Stimulated activated CD8-positive, alpha-beta memory T cell treated with anti-CD3 and anti-CD28 coated beads, Interleukin-12 subunit alpha, Interleukin-12 subunit beta, amount 100 ng/mL, for 1 hour (primary cell): ENCODE measurements at places on chromosomes 4 and X.

- no peak for DNase-seq
Observed at GRCh38 chr4:28555866-28556265, 1695.2 kb downstream of the STIM2 start.

DNA sequence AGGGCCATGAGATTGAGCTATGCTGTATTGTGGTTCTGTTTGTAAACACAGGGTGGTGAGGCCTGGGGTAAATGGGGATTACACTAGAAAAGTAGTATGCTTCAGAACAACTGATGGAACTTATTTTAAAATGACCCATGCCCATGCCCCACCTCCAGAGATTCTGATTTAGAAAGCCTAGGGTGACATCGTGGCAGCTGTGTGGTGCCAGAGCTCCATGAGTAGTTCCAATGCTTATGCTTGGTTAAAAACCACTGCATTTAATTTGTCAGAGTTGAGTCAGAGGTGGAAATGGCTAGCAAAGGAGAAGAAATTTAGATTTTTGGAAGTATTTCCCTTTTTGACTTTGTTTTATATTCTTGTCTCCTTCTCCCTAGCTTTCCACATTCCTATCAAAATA lies 63.4 kb upstream of the PDE5A start:
- DNase-seq: no peak

- no peak for DNase-seq
Observed at GRCh38 chr4:3484057-3484973, 21.2 kb downstream of the DOK7 start.

DNA sequence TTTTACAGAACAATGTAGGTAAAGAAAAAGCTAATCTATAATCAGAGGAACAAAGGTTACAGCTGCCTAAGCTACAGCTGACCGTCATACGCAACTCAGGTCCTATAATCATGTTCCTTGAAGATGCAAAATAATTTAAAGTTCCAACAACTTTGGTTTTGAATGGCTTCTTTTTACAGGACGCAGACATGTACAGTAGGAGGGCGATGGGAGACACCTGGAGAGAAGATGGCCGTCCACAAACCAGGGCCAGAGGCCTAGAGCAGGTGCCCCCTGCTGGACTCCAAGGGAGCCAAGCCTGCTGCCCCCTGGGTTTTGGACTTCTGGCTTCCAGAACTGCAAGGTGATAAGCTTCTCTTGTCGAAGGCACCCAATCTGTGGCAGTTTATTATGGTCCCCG lies 10.6 kb downstream of the HGFAC start:
- DNase-seq: no peak

DNA sequence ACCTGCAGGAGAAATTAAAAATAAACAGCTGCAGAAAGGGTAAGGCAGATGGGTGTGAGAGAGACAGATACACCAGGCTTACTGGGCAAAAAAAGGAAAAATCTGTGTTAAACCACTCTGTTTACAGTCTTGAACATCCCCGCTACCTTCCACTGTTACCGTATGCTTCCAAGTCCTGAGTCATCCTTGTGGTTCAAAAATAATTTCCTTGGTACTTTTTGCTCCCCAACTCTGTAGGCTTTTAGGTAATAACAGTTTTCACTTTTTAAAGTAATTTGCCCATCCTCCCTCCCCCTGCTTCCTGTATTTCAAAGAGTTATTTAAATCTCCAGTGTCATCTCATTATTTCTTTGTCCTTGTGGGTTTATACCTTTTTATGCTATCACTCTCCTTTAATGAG lies 210.1 kb upstream of the FAT4 start:
- DNase-seq: no peak

- no peak for DNase-seq
Observed at GRCh38 chr4:1234811-1235292, 14.1 kb downstream of the CTBP1 start.

GRCh38 chrX:107171369-107172102 lies 34.7 kb downstream of the NUP62CL start:
- no peak for DNase-seq

GRCh38 chr4:77310931-77311330 lies 153.9 kb downstream of the CCNG2 start:
- no peak for DNase-seq

- no peak for DNase-seq
Observed at GRCh38 chr4:53706422-53707032, 115.2 kb upstream of the LNX1 start.

DNA sequence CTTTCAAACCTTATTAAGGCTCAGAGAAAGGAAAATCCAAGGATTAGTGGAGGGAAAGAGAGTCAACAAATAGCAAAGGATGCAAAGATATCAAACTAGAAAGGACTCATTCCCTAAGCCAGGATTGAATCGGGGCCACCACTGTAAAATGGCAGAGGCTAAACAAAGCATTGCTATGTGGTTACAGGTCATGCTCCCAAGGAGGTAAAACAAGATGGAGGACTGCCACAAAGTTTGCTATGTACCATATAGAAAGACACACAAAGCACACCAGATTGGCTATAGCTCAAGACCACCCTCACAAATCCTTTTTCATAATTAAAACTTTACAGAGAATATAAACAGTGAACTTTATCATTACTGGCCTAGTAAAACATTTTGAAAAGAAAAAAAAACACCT lies 25.9 kb upstream of the PASD1 start:
- no peak for DNase-seq

DNA sequence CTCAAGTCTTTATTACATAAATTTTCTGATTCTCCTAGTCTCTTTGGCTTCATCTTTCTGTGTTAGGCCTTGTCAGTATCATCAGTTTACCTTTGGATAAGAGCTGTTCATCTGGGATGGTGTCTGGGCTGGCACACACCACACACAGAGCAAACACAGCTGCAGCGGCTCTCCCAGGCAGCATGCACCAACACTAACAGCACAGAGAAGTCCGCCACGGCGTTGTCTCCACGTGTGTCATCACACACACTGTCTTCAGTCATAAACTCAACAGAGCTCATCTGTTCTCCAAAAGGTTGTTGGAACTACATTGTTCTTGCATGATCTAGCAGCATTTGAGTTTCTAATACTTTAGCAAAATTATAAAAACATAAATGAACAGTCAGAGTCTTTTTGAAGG lies 851.9 kb upstream of the FRG1 start:
- no peak for DNase-seq

DNA sequence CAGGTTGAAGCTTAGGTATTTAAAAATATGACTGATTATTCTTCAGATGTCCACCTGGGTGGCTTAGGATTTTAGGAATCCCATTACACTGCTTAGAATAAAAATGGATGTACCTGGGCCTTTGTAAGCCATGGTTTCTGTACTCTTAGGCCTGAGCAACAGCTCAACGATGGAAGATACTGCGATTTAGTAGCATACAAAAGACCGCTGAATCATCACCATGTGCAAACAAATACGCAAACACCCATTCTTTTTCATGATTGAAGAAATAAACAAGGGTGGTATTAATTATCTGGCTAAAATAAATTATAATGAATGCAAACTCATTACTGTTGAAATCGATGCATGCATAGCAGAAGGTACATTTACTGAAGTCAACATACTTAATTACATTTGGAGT lies 188.9 kb downstream of the ZNF330 start:
- no peak for DNase-seq

GRCh38 chr4:159777689-159778088 lies 674.8 kb downstream of the RAPGEF2 start:
- no peak for DNase-seq

DNA sequence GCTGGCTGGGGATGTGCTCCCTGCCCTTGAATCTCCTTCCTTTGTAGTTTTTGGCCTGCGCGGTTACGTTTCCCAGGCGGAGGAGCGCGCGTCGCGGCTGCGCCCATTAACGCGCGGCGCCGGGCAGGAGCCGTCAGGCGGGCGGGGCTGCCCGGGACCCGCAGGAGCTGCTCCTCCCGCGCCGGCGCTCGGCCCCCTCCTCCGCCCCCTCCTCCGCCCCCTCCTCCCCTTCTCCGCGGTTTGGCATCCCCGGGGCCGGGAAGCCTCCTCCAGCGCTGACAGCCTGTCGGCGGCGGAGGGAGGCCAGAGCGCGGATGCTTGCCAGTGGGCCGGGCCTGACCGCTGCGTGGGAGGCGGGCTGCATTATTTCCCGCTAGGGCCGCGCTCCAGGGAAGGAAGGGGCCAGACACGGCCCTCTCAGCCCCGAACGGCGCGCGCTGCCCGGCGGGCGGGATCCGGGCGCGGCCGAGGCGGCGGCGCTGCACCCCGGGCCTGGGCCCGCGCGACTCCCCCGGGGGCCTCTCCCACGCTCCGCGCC lies at the start of gene DCLK2:
TSS of gene DCLK2 (plus strand) at position 405 of the 538 bp plus-strand sequence. CDS start 583 bp downstream, outside the sequence.
- DNase-seq: no peak

GRCh38 chrX:102860235-102860634 lies 76.8 kb upstream of the RAB40AL start:
- no peak for DNase-seq

- no peak for DNase-seq
Observed at GRCh38 chr4:185504098-185505047, 30.9 kb downstream of the PDLIM3 start.

DNA sequence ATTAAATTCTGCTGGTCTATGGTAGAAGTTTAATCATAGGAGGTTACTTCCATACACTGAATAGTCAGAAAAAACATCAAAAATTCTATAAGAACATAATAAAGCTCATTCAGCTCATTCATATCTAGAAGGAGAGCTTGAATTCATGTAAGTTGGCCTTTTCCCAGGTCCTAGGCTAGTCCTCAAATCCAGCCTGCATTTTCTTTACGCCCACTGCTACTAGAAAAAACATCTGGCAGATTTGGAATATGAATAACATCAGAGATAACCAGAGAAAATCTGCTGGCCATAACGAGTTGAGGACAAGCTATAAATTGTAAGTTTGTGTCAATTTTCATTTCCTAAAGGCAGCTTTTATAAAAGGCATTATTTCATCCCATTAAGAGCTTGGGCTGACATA lies 95.5 kb downstream of the MXRA5 start:
- DNase-seq: no peak

DNA sequence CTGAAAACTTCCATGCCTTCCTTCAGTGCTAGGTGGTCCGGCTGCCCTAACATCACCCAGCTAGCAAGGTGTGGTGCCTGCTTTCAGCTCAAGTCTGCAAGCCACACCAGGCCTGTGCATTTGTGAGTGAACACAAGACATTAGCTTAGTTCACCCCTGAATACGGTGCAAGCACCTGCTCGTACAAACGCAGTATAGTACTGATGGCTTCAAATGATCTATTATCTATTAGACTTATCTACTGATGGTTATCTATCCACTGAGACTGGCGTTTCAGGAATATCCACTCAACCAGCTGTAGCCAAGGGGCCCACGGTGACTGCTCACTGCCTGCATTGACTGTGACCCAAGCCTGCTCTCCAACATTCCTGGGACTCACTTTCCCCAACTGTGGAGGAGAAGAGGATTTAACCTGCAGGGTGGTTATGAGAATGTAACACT lies 155.9 kb downstream of the SHOX start:
- no peak for DNase-seq

GRCh38 chr4:90876296-90876695 lies 749.1 kb downstream of the CCSER1 start:
- no peak for DNase-seq

- DNase-seq: no peak
Observed at GRCh38 chr4:183337349-183337748, 15.1 kb upstream of the CLDN24 start.

- no peak for DNase-seq
Observed at GRCh38 chr4:84915396-84915780, 51.1 kb downstream of the WDFY3 start.

- no peak for DNase-seq
Observed at GRCh38 chr4:139555705-139556070, 331 bp downstream of the SETD7 start.

DNA sequence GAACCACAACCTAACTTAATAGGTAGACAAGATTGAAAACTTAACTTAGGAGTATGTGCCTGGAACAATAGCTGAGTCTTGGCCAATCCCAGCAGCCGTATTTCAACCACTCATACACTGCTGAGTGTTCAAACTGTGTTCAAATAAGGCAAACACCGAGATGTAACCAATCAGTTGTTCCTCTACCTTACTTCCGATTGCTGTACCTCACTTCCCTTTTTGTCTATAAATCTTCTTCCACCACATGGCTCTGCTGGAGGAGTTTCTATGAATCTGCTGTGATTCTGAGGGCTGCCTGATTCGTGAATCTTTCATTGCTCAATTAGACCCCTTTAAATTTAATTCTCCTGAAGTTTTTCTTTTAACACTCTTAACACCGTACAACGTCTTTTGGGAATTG lies 108.0 kb downstream of the ANAPC4 start:
- no peak for DNase-seq
